ENCODE measurements at places on chromosomes 12 and 14. TPM values are rescaled to one million over a fixed set of nuclear protein-coding genes. Genes with fewer than 3 reads are reported as not detected.

DNA sequence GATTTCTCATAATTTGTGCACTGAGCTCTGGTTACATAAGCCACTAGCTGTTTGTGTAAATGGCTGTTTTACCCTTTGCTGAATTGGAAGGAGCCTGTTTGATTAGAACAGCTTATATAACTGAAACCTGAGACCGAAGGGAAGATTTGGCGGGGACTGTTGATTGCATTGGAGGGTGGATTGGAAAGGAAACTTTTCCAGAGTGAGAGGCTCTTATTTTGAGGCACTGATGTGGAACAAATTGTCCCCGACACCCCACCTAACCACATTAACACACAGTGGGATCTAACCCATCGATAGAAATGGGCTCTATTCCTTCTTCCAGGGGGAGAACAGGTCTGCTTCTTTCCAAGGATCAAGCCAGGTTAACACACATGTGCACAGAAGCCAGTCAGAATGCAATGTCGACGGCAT is 51.7 kb downstream of the TMEM30B start:
- H3K27ac ChIP-seq, result 0 out of 2 replicates have a peak overlapping the region, but pooled peaks have one; percentile 59
- DNase-seq, result no peak
- H3K36me3 ChIP-seq, result no peaks in the 10 kb centered on the region

- DNase-seq, result peak; percentile 25
- peaks cover 5% of the 10 kb centered on the region for H3K36me3 ChIP-seq
- no peaks in the 10 kb centered on the region for H3K27me3 ChIP-seq
Observed at GRCh38 chr12:11621797-11622423, 27.6 kb upstream of the ETV6 start.

TMEM30B gene
- 22.9 TPM for total RNA-seq

DNA sequence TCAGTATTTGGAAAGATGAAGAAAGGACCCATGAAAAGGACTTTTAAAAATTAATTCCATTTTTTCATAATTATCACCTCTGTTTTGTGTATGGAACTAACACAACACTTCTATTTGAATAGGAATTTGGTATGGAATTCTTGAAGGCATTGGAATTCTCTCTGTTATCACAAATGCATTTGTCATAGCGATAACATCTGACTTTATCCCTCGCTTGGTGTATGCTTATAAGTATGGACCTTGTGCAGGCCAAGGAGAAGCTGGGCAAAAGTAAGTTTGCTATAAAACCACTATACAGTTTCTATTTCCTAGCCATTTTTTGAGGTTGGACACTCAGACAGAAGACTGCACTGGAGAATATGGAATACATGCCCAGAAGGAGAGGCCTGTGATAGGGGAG is 98.6 kb downstream of the SLC5A8 start:
- no peaks in the 10 kb centered on the region for H3K36me3 ChIP-seq
- H3K4me1 ChIP-seq, result no peaks in the 10 kb centered on the region
- H3K27me3 ChIP-seq, result no peaks in the 10 kb centered on the region
- no peak for DNase-seq
- H3K4me3 ChIP-seq, result no peak overlapping the region

- H3K27me3 ChIP-seq, result no peaks in the 10 kb centered on the region
- H3K36me3 ChIP-seq, result no peaks in the 10 kb centered on the region
- no peak overlapping the region for H3K27ac ChIP-seq
- H3K4me1 ChIP-seq, result peaks cover 45% of the 10 kb centered on the region
- no peak overlapping the region for H3K4me3 ChIP-seq
- no peak for DNase-seq
Observed at GRCh38 chr12:104749545-104749944, 208.5 kb downstream of the SLC41A2 start.

LBHD2 gene
- total RNA-seq, result not detected

LRRC10 gene
- total RNA-seq, result not detected

GRCh38 chr12:50400104-50400637 is 514 bp upstream of the LARP4 start:
- no peaks in the 10 kb centered on the region for H3K36me3 ChIP-seq

PTPN6 gene
- 25.3 TPM for total RNA-seq

- H3K27me3 ChIP-seq, result no peaks in the 10 kb centered on the region
- H3K4me3 ChIP-seq, result no peak overlapping the region
- H3K27ac ChIP-seq, result no peak overlapping the region
- DNase-seq, result no peak
- peaks cover 14% of the 10 kb centered on the region for H3K4me1 ChIP-seq
Observed at GRCh38 chr12:46024099-46024498, 33.7 kb upstream of the SCAF11 start.

GRCh38 chr12:32549675-32550079 is 129.4 kb upstream of the DNM1L start:
- H3K27ac ChIP-seq, result 0 out of 2 replicates have a peak overlapping the region, but pooled peaks have one; percentile 29
- H3K27me3 ChIP-seq, result no peaks in the 10 kb centered on the region
- H3K4me3 ChIP-seq, result no peak overlapping the region
- peak; percentile 24 for DNase-seq

DNA sequence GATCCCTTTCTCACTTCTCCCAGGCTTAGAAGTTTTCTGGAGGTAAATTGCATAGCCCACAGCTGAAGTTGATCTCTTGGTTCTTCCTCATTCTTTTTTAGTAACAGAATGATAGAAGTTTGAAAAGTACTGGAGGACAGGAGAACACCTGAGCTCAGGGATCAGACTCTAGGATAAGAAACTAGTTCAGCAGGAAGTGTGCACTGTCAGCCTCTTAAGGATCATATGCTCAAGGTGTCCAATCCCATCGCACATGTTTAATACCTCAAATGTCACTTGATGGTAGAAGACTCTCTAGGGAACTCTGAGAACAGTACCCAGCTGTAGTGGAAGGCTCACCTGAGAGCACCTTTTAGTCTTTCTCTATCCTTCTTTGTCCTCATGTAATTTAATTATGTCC is 14.7 kb upstream of the LIMA1 start:
- H3K4me3 ChIP-seq, result no peak overlapping the region
- H3K4me1 ChIP-seq, result no peaks in the 10 kb centered on the region
- H3K27ac ChIP-seq, result no peak overlapping the region
- DNase-seq, result no peak
- no peaks in the 10 kb centered on the region for H3K36me3 ChIP-seq
- H3K27me3 ChIP-seq, result no peaks in the 10 kb centered on the region

GRCh38 chr12:131830335-131830913 is 2.2 kb downstream of the MMP17 start:
- H3K27me3 ChIP-seq, result peaks cover 29% of the 10 kb centered on the region
- no peaks in the 10 kb centered on the region for H3K36me3 ChIP-seq

DNA sequence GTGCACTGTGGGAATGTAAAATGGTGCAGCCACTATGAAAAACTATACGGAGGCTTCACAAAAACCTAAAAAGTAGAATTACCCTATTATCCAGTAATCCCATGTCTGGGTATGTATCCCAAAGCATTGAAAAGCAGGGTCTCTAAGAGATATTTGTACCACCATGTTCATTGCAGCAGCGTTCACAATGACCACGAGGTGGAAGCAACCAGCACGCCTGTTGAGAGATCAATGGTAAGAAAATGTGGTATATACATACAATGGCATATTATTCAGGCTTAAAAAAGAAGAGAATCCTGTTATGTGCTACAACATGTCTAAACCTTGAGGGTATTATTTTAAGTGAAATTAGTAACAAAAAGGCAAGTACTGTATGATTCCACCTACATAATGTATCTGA is 910 bp upstream of the NOPCHAP1 start:
- H3K4me1 ChIP-seq, result peaks cover 19% of the 10 kb centered on the region
- DNase-seq, result no peak
- no peak overlapping the region for H3K27ac ChIP-seq
- H3K27me3 ChIP-seq, result no peaks in the 10 kb centered on the region
- no peak overlapping the region for H3K4me3 ChIP-seq
- H3K36me3 ChIP-seq, result no peaks in the 10 kb centered on the region

NAV3 gene
- 12.0 TPM for total RNA-seq

TIGAR gene
- total RNA-seq, result 17.0 TPM

- no peaks in the 10 kb centered on the region for H3K27me3 ChIP-seq
- no peak overlapping the region for H3K4me3 ChIP-seq
- DNase-seq, result no peak
- peaks cover 20% of the 10 kb centered on the region for H3K4me1 ChIP-seq
- no peak overlapping the region for H3K27ac ChIP-seq
- H3K36me3 ChIP-seq, result no peaks in the 10 kb centered on the region
Observed at GRCh38 chr14:91380610-91381371, 36.8 kb downstream of the CCDC88C start.

TMEM132C gene
- 0.04 TPM for total RNA-seq

DNA sequence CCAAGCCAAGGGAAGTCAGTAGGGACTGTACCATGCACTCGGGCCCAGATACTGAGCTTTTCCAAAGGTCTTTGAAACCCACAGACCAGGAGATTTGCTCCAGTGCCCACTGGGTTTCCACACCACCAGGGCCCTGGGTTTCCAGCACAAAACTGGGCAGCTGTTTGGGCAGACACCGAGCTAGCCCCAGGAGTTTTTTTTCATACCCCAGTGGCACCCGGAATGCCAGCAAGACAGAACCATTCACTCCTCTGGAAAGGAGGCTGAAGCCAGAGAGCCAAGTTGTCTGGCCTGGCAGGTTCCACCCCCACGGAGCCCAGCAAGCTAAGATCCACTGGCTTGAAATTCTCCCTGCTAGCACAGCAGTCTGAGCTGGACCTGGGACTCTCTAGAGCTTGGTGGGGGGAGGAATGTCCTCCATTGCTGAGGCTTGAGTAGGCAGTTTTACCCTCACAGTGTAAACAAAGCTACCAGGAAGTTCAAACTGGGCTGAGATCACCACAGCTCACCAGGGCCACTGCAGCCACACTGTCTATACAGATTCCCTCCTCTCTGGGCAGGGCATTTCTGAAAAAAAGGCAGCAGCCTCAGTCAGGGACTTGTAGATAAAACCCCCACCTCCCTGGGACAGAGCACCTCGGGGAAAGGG is 793.7 kb downstream of the RPS29 start:
- no peaks in the 10 kb centered on the region for H3K4me1 ChIP-seq
- no peaks in the 10 kb centered on the region for H3K27me3 ChIP-seq
- DNase-seq, result peak; percentile 4
- no peaks in the 10 kb centered on the region for H3K36me3 ChIP-seq
- H3K4me3 ChIP-seq, result no peak overlapping the region

DNA sequence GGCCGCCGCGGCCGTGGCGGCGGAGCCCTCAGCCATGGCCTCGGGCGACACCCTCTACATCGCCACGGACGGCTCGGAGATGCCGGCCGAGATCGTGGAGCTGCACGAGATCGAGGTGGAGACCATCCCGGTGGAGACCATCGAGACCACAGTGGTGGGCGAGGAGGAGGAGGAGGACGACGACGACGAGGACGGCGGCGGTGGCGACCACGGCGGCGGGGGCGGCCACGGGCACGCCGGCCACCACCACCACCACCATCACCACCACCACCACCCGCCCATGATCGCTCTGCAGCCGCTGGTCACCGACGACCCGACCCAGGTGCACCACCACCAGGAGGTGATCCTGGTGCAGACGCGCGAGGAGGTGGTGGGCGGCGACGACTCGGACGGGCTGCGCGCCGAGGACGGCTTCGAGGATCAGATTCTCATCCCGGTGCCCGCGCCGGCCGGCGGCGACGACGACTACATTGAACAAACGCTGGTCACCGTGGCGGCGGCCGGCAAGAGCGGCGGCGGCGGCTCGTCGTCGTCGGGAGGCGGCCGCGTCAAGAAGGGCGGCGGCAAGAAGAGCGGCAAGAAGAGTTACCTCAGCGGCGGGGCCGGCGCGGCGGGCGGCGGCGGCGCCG is 381 bp downstream of the YY1 start:
- peak overlapping the region; percentile 95 for H3K4me3 ChIP-seq
- DNase-seq, result no peak
- no peaks in the 10 kb centered on the region for H3K27me3 ChIP-seq
- H3K36me3 ChIP-seq, result 0 out of 2 replicates have a peak, but pooled peaks cover 5% of the 10 kb centered on the region

DNA sequence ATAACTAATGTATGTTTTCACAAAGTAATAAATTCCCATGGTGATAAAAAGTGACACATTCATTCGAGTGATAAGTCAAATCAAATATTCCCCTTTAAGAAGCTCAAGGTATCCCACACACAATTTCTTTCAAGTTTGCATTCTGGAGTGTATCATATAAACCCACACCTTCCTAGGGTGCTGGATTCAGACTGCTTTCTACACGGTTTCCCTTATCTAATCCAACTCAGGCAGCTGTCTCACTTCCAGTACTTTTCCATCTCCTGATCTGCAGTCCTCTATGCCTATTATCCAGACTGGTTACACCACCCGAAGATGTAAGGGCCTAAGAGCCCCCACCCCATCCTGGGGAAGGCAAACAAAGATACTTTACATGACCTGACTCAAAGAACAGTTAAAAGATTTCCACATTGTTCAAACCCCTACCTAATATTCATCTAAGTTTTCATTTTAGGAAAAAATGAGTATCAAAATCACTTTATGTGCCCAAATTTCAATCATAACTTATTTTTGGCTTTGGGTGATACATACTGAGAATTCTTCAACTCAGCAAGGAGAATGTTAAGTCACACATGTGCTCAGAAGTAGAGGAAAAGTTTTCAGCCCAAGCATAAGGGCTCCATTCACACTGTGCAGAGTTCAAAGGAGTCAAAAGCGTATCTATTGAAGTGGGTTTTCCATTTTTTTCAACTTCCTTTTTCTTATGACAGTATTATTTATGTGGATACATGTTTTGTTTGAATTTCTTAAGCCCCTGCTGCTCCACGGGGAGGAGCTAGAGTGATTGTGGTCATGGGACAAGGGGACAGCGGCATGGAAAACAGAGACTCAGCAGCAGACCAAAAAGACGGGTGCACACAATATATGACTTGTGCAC is 41.8 kb downstream of the CORO1C start:
- peaks cover 21% of the 10 kb centered on the region for H3K4me1 ChIP-seq
- DNase-seq, result no peak
- peak overlapping the region; percentile 92 for H3K27ac ChIP-seq
- no peaks in the 10 kb centered on the region for H3K27me3 ChIP-seq

- 0 out of 2 replicates have a peak overlapping the region, but pooled peaks have one; percentile 12 for H3K4me3 ChIP-seq
- no peaks in the 10 kb centered on the region for H3K27me3 ChIP-seq
- peak overlapping the region; percentile 88 for H3K27ac ChIP-seq
- peak; percentile 28 for DNase-seq
- no peaks in the 10 kb centered on the region for H3K36me3 ChIP-seq
Observed at GRCh38 chr12:85004204-85004603, 31.9 kb downstream of the TSPAN19 start.

OR6C76 gene
- not detected for total RNA-seq

DNA sequence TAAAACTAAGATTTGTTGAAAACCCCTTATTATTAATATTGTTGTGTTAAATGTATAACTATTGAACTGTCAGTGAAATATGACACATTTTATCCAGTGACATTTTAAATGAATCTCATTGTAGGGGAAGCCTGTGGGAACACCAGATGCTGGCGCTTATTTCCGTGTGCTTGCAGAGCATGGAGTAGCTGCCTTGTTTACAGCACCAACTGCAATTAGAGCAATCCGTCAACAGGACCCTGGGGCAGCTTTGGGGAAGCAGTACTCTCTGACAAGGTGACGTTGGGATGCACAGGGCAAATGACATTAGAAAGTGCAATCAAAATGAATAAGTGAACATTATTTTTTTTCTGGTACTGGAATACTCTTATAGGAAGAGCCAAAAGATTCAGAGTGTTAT is 96.8 kb downstream of the ACSS3 start:
- no peaks in the 10 kb centered on the region for H3K36me3 ChIP-seq
- no peaks in the 10 kb centered on the region for H3K4me1 ChIP-seq
- H3K4me3 ChIP-seq, result no peak overlapping the region
- H3K27me3 ChIP-seq, result no peaks in the 10 kb centered on the region
- H3K27ac ChIP-seq, result no peak overlapping the region
- peak; percentile 12 for DNase-seq

- H3K27ac ChIP-seq, result no peak overlapping the region
- no peak for DNase-seq
- H3K36me3 ChIP-seq, result no peaks in the 10 kb centered on the region
Observed at GRCh38 chr14:71236487-71236886, 329.2 kb downstream of the PCNX1 start.

Measured in GM23338 (cell line).